ENCODE measurements at places on chromosomes 2 and 18.

DNA sequence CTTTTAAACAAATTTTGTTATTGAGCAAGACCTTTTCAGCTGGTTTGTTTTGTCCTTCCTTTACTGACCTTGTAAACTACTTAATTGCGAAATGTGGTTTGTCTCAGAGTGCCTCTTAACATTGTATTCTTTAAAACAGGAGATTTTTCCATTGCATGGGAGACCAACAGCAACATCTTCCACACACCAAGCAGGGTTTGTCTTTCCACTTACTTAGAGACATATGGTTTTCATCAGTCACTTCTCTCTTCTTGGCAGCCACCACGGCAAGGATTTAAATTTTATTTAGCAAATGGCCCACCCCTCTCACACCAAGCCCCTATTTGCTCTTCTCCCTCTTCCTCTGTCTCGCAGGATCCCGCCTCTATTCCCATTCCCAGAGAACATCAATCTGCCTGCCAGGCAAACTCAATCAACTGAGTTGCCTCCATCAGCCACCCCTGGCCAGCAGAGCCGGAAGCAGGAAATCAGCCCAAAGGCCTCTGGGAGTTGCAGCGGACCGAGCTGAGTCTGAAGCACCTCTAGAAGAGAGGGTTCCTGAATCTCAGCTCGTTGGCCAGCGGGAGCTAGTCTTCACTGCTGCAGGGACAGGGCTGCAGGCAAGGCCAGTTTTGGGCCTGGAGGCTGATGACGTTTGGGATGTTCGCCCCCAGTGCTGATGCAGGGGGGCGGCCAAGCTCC, 11.3 kb upstream of the CIB4 start:
- no peak for DNase-seq

DNA sequence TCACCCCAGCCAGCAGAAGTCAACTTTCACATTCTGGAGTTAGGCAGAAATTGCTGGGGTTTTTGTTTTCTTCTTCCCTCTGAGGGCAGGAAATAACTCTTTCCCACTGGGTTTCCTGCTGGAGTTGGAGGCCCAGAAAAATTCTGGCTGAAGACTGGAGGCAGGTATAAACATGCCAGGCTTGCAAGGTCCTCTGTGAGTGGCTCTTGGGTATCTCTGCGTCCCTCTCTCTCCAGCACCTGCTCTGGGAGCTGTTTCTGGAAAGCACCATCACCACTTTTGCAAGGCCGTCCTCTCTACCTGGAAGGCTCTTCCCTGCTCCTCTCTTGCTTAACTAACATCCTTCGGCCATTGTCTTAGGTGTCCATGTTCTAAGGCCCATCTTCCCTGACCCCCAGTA, 91.0 kb downstream of the MCFD2 start:
- DNase-seq: no peak

GRCh38 chr2:68412127-68412819, 47.2 kb downstream of the PLEK start:
- no peak for DNase-seq

GRCh38 chr2:38315707-38316333, 61.3 kb downstream of the ATL2 start:
- DNase-seq: no peak

- DNase-seq: no peak
Measured at GRCh38 chr2:72236445-72237067, 88.9 kb upstream of the CYP26B1 start.

- no peak for DNase-seq
Measured at GRCh38 chr2:48198371-48198770, 292.1 kb upstream of the FBXO11 start.
